Left lobe of liver (tissue), 2 donors: ENCODE measurements at places on chromosomes 4 and X. TPM values are rescaled to one million over a fixed set of nuclear protein-coding genes. Genes with fewer than 3 reads are reported as not detected.
A peak's percentile ranks its signal among the peaks of the same experiment; 100 is the strongest.

The COX7B2 gene
- total RNA-seq = not detected

- peak; percentile 75 for DNase-seq
Measured at GRCh38 chr4:41644288-41644914, 104.1 kb downstream of the PHOX2B start.

The NSUN7 gene
- 0.40 TPM for total RNA-seq

DNA sequence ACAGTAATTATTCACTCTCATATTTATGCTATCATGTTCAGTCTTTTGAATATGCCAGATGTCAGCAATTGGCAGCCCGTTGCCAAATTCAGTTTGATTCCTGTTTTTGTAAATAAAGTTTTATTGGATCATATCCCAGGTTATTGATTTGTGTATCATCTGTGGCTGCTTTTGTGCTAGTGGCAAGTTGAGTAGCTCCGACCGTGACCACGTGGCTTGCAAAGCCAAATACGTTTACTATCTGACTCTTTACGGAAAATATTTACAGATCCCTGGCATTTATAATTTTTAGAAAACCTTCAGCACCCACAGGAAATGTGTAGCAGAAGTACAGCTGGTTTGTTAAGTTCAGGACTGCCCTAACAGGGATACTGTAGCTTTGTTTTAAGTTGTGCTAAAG is 67.4 kb downstream of the VCX2 start:
- no peak for DNase-seq

DNA sequence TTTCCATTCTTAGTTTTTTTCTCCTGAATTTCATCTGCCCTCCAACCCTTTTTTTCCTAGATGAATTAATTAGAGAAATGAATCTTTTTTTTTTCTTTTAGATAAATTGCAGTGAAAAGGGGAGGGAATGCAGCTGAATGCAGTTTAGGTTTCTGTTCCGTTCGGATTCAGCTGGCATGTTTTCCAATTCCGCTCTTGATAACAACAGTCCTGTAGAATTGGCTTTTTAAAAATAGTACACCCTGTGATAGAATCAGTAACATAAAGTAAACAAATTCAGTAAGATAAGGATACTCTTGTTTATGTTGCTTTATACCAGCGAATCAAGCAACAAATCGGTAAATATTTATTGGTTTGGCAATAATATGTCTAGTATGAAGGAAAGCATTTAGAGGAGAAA is 103.5 kb downstream of the UNC5C start:
- no peak for DNase-seq

The HMX1 gene
- total RNA-seq = not detected

DNA sequence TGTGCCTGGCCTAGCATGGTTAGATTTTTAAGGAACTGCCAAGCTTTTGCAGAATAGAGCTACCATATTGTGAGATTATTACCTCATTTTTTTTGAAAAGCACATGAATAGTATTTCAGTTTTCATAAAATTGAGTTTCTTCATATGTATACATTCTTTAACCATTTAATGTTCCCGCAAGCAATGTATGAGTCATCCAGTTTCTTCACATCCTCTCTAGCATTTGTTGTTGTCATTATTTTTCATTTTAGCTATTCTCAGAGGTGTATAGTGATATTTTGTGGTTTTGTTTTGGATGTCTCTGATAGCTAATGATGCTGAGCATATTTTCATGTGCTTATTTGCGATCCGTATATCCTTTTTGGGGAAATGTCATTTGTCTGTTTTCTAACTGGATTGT is 74.9 kb downstream of the GLUD2 start:
- DNase-seq = no peak

GRCh38 chrX:25858273-25858880 is 279.8 kb upstream of the MAGEB18 start:
- no peak for DNase-seq

- no peak for DNase-seq
Measured at GRCh38 chrX:151722241-151722846, 6.5 kb downstream of the FATE1 start.

DNA sequence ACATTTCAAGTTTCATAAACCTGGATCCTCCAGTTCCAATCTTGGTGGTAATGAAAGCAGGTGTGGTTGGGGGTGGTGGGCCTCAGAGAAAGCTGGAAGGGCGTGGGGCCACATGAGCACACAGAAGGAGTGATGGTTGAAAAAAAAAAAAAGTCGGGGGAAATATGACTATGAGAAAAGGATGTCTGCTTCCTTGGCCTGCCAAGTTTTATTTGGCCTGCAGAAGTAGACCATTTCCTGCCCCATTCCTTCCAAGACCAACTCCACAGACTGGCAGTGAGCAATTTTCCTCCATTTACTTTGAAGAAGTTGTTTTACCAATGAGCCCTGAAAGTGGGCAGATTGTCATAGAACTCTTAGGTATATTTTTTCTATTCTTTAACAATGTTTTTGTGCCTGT is 43.3 kb downstream of the LNX1 start:
- no peak for DNase-seq

The LPAR4 gene
- not detected for total RNA-seq

GRCh38 chrX:2395261-2395992 is 105.3 kb downstream of the DHRSX start:
- DNase-seq = no peak

The ENOPH1 gene
- 7.8 TPM for total RNA-seq

DNA sequence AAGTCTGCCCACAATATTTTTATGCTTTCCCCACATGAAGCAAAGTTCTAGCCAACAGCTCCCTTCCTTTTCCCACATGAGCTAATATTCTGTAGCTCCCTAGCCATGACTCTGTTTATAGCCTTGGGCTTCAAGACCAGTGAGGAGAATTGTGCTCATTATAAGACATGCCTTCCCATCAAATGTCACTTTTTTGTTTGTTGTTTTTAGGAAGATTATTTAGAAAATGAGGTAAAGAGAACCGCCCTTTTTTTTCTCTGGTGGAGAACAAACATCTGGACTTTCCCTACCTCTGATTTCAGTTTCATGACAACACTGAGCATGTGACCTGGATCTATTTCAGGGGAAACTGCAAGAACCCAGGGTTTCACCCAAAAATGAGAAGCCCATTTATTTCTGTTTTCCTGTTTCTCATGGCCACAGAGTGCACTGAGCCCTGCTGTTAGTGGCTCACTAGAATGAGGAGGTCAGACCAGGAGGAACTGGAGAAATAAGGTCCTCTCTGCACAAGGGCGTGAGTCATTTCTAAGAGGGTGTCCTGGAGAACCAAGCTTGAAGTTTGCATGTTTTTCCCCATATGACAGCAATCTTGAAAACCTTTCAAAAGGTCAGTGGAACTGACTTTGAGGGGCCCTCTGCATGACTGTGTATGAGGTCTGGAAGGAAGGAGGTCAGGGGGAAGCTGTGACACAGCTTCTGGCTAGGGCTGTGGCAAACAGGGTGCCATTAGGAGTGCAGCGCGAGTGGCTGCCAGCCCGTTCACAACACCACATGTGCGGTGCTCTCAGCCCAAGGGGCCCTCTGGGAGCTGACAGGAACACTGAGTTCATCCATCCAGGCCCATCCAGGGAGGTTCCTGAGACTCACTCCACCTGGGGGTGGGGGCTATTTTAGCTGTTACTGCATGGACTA is 55.2 kb downstream of the CHST7 start:
- no peak for DNase-seq

DNA sequence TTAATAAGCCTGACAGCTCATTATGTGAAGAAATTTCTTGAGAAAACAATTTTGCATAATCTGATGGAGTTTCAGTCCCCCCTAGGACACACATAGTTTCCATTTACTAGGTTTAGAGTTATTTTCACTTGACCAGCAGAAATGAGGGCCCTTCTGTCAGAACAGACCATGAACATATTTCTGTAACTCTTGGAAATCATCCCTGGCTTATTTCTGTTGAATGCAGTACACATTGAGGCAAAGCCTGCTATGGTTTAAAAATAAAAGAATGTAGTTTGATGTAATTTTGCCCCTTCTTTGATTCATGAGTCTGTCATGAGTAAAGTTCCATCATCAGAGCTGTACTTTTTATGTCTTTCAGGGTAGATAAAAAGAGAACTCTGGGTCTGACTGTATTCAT is 104.6 kb upstream of the ETNPPL start:
- DNase-seq = no peak

The RHOH gene
- total RNA-seq = 0.70 TPM

GRCh38 chr4:45155081-45155777 is 428.9 kb upstream of the GNPDA2 start:
- DNase-seq = no peak

GRCh38 chr4:2377241-2377640 is 41.2 kb downstream of the ZFYVE28 start:
- DNase-seq = no peak

- DNase-seq = no peak
Measured at GRCh38 chrX:10484683-10485247, 135.6 kb downstream of the MID1 start.

- DNase-seq = no peak
Measured at GRCh38 chr4:85793233-85793585, 318.3 kb downstream of the ARHGAP24 start.

The RNF150 gene
- total RNA-seq = 1.4 TPM

- peak; percentile 97 for DNase-seq
Measured at GRCh38 chr4:3292571-3293400, at the start of gene RGS12. Gene RGS12 (plus strand): TSS chr4:3293021. CDS start chr4:3316171, 23,150 bp downstream.

DNA sequence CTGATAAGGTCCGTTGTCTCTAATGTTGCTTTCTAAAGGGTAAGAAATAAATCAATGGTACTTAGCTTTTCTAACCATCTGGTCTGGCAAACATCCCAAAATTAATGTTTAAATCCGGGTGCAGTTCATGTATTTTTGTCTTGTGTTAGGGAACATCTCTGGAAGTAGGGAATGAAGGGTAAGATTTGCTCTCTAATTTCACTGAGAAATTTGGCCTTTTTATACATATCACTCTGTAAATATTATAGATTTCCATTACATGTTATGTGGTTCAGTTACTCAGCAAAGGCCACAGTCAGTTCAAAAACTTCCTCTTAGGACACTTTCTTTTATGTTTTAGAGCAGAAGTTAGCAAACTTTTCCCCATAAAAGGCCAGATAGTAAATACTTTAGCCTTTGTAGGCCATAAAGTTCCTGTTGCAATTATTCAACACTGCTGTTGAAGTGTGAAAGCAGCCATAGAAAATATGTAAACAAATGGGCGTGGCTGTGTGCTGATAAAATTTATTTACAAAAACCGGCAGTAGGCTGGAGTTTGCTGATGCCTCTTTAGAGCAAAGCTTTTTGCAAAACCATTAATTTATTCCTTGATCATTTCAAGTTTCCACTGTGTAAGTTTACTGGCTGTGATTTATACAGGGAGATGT is 218.1 kb downstream of the ANTXR2 start:
- no peak for DNase-seq

- DNase-seq = no peak
Measured at GRCh38 chr4:137193564-137193963, 338.7 kb downstream of the PCDH18 start.

The FRMD7 gene
- 0.05 TPM for total RNA-seq

The HSFX1 gene
- 0.78 TPM for total RNA-seq

DNA sequence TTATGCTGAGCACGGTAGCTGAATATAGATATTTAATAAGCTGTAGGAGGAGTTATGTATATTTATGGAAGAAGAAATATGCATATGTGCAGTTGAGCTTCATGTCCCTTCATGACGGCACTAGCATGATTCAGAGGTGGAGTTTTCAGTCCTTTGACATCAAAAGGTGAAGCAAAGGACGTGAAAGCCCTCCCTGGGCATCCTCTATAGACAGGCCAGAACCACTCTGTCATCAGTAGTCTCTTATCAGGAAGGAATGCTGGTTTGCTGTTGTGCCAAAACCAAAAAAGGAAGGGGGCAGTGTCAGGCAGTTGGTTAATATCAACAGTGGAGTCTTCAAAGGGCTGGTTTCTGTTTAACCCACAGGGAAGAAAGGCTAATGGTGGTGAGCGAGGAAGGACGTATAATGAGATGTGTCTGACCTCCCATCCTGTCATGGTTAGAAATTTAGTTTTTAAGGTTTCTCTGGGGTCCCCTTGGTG is 23.5 kb upstream of the IL2 start:
- DNase-seq = no peak

DNA sequence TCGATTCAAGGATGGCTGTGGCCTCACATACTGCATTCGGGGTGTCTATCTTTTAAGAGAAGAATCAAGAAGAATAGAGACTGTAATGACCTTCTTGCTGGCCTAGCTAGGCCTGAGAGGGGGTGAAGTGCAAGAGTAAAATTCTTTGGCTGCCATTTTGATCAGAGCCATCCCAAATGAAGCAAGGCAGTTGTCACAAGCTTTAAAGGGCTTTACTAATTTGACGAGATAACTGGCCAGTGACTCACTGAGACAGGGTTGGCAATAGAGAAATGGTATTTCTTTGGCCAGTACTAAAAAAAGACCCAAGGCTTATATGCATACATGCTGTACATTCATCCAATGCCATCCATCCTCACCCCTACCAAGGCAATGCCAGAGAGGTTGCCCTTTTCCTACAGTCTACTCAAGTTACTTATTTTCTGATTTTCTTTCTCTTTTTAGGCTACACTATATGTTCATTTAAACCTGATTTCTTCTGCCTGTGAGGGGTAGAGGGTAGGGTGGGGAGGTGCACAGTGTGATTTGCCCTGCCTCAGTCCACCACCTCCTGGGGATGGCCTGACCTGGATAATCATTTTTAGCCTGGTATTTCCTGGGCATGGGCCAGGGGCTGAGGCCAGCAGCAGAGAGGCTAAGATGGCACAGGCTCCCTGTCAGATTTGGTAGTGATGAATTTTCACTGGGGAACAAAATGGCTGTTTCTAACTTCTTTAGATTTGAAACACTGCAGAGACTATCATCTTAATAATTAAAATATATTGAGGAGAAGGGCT is 32.2 kb downstream of the ATG4A start:
- no peak for DNase-seq

DNA sequence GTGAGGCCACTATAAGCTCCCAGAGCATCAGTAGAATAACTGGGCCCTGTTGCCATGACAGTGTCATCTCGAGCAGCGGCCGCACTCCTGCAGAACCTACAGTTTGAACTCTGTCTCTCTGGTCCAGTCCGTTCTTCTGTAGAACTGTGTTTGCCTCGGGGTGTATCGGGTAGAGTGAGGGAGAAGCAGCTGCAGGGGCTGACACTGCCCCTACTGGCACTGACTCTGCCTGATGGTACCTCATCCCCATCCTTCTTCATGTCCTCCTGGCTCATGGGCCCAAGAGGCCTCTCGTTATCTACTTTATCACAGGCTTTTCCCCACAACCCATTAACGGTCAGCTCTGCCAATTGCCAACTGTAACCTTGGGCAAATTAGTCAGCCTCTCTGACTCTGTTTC is 96.5 kb downstream of the NPNT start:
- DNase-seq = no peak

- no peak for DNase-seq
Measured at GRCh38 chr4:177921715-177922114, 479.5 kb upstream of the AGA start.

DNA sequence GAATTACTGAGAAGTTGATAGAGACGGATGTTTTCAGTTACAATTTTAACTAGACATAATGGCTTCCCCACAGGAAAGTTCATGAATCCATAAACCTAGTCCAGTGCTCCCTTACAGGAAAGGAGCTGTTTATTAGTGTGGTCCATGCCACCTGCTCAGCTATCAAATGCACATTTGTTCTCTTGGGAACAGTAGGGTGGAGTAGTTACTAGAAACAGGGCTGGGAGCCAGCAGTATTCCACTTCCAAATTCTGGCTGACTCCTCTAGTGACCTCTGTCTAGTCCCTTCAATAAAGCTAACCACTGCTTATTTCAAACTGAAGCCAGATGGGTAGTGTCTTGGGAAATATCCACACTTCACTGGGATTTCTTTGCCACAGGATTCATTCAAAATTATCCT is 88.4 kb upstream of the TLL1 start:
- no peak for DNase-seq

The BEX5 gene
- not detected for total RNA-seq

The MND1 gene
- not detected for total RNA-seq

The MGARP gene
- total RNA-seq = 0.13 TPM

The RAB39B gene
- 0.10 TPM for total RNA-seq

GRCh38 chr4:1356181-1356998 is 9.4 kb downstream of the UVSSA start:
- DNase-seq = no peak
